ENCODE measurements at places on chromosomes 13 and 19. TPM values are rescaled to one million over a fixed set of nuclear protein-coding genes. Genes with fewer than 3 reads are reported as not detected.
A peak's percentile ranks its signal among the peaks of the same experiment; 100 is the strongest.

GRCh38 chr19:19600793-19601330, 17.6 kb downstream of the PBX4 start:
- DNase-seq = no peak

The ZNF98 gene
- total RNA-seq = 0.17 TPM

- no peak for DNase-seq
Observed at GRCh38 chr19:2469102-2469914, 6.6 kb upstream of the GADD45B start.

The MEIS3 gene
- 1.9 TPM for total RNA-seq

- no peak for DNase-seq
Observed at GRCh38 chr13:99803141-99803540, 168.4 kb downstream of the ZIC5 start.

The SLC6A16 gene
- 0.95 TPM for total RNA-seq

- no peak for DNase-seq
Observed at GRCh38 chr19:55554741-55555152, 9.4 kb upstream of the SBK3 start.

- DNase-seq = no peak
Observed at GRCh38 chr13:52461265-52461664, 6.0 kb downstream of the CKAP2 start.

The PGLYRP1 gene
- not detected for total RNA-seq

GRCh38 chr19:6421075-6422014, 3.3 kb downstream of the KHSRP start:
- no peak for DNase-seq

The OR10H4 gene
- not detected for total RNA-seq

The ZNF230 gene
- 3.5 TPM for total RNA-seq

The SYNE4 gene
- 1.8 TPM for total RNA-seq

The ZNF667 gene
- 3.3 TPM for total RNA-seq

- no peak for DNase-seq
Observed at GRCh38 chr13:29737061-29737460, 113.4 kb downstream of the UBL3 start.

- DNase-seq = peak; percentile 18
Observed at GRCh38 chr19:35251456-35251855, 2.7 kb downstream of the LSR start.

GRCh38 chr13:31092646-31093045, 69.1 kb downstream of the HSPH1 start:
- DNase-seq = no peak

The RHPN2 gene
- total RNA-seq = 15.8 TPM

Measured in lower leg skin (tissue), 4 donors.